Motor neuron (in vitro differentiated cells): ENCODE measurements at places on chromosomes 7 and 10. TPM values are rescaled to one million over a fixed set of nuclear protein-coding genes. Genes with fewer than 3 reads are reported as not detected.

The SNCG gene
- 86.6 and 94.6 TPM in 2 replicates for total RNA-seq

The OR2A5 gene
- total RNA-seq: 0.93 TPM in 1 of 2 replicates, not detected in the other

The NRCAM gene
- total RNA-seq: 1.5 and 2.8 TPM in 2 replicates

The DMTF1 gene
- 45.9 and 51.2 TPM in 2 replicates for total RNA-seq

GRCh38 chr10:131626274-131626673 is 274.5 kb upstream of the PPP2R2D start:
- ATAC-seq: no peak

- no peak for ATAC-seq
These were observed 144.5 kb downstream of the ETV1 start for GRCh38 chr7:13844954-13845353.

DNA sequence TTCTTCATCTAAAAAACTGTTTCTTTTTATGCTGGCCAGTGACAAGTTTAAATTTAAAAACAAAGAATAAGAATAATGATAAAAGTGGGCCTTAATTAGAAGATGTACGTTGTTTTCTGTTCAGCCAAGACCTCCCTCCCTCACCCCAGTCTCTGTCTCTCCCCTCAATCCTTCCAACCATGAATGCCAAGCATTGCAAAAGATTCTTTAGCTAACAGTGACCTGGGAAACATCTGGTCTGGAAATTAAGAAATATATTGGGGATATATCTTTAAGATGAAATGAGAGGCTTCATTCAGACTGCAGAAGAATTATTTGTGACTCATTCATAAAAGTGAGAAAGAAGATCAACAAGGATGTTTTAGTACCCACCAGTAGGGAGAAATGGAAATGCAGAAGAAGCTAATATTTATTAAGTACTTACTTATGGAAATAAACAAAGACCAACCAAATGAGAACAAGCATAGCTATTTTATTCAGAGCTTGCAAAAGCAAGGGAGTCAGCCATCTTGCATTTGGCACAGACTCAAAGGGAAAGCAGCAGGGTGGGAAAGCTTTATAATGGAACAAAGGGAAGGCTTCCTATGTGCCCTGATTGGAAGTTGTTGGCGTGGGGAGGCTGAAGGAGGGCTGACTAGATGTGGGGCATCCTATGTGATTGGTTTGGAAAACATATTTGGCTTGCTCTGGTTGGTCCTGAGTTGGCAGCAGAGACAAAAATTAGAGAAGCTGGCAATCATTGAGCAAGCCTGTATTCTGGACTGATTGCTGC is 595.4 kb upstream of the GHITM start:
- ATAC-seq: no peak

DNA sequence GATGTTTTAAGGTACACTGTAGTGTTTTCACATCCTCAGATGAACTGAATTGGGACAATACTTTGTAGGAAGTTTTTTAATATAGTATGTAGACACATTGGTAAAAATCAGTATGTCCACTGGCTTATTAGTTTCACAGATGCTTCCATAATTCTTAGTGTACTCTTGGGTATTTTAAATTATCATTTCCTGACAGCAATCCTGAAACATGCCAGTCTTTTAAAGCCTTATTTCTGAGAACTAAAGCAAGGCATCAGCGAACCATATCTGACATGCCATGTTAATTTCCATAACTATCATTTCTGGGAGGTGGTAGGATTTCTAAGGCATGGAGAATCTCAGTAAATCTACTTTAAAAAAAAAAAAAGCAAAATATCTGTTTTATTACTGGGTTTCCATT is 266.4 kb downstream of the ADK start:
- no peak for ATAC-seq

GRCh38 chr10:70863470-70864160 is 24.8 kb downstream of the PCBD1 start:
- ATAC-seq: no peak
